CD4-positive, alpha-beta T cell treated with Interleukin-6 at 100 ng/mL for 8 hours (primary cell): ENCODE measurements at places on chromosomes 7 and 10.

DNA sequence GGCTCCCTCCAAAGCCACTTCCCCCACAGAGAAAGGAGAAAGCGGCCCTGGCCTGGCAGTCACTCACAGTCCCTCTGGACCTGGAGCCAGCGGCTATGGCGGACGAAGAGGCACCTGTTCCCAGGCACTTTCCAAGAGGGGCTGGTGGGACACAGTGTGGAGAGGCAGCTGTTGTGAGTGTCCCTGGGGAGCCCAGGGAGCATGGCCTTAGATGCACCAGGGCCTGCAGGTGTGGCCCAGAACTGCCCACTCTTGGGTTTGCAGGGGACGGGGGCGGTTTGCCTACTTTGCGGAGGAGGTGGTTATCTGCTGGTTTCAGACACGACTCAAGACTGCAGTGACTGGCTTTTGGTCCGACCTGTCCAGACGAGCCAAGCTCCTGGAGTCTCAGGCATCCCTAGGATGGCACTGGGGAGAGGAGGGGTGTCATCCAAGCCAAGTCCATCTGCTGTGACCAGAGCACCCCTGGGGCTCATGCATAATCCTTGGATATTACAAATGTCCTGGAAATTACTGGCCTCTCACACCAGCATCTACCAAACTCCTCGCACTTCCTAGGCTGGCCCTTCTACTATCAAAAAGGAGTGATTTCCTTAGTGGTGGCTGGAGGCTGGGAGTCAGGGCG, 18.4 kb downstream of the CTBP2 start:
- DNase-seq, result no peak

DNA sequence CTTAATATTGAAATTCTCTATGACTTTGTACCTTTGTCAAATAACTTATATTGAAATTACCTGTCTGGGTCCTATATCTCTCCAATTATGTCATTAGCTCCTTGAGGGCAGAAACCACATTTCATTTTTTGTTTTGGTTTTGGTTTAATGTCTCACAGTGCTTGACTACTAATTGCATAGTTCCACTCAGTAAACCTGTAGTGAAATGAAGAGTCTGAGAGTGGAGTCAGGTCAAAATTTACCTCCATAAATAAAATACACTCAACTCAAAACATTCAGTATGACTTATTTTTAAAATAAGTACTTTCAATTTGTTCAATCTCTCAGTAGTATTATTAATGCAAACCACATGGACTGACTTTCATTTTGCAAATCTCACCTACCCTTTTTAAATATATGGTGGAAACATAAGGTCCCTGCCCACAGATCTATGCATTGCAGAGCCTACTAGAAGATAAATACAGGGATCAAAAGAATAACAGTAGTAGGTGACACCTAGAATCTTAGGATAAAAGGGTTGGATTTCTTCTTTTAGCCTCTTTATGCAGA, 32.5 kb downstream of the PDE1C start:
- no peak for DNase-seq

DNA sequence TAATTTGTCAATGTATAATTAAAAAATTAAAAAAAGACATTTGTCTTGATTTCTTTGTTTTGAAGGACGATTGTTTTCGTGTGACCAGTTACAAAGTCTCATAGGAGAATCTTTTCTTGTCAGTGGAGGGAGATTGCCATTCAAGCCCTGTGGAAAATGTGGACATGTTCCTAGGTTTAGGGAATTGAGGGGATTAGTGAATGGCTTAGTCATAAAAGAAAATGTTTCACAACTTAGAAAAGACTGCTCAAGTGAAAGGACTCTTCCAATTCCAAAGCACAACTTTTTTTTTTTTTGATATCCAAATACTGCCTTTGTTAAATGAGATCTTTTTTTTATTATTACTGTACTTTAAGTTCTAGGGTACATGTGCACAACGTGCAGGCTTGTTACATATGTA, 140.7 kb upstream of the HABP2 start:
- DNase-seq, result no peak

- DNase-seq, result no peak
Observed at GRCh38 chr7:158017111-158018097, 570.2 kb downstream of the PTPRN2 start.

GRCh38 chr7:80916770-80917741, 1.8 kb downstream of the SEMA3C start:
- DNase-seq, result no peak

DNA sequence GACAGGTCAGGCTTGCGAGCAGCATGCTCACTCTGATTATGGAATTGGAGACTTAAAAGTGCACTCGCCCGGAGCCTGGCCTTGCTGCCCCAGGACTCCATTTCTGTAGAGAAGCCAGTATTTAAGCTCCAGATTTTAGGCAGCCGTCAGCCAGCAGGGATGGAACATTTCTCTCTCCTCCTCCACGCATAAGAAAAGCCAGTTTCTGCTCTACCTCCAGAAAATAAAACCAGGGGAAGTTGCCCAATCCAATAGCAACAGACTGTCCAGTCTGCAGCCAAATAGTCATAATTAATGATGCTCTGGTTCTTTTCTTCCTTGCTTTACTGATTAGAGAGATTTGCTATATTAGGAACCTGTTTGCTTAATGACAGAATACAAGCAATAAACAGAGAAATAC, 203.2 kb downstream of the GFRA1 start:
- no peak for DNase-seq

GRCh38 chr10:17607060-17607459, 10.1 kb downstream of the HACD1 start:
- no peak for DNase-seq
